NCI-H1436 (cell line): ENCODE measurements at places on chromosomes 7 and 10.

DNA sequence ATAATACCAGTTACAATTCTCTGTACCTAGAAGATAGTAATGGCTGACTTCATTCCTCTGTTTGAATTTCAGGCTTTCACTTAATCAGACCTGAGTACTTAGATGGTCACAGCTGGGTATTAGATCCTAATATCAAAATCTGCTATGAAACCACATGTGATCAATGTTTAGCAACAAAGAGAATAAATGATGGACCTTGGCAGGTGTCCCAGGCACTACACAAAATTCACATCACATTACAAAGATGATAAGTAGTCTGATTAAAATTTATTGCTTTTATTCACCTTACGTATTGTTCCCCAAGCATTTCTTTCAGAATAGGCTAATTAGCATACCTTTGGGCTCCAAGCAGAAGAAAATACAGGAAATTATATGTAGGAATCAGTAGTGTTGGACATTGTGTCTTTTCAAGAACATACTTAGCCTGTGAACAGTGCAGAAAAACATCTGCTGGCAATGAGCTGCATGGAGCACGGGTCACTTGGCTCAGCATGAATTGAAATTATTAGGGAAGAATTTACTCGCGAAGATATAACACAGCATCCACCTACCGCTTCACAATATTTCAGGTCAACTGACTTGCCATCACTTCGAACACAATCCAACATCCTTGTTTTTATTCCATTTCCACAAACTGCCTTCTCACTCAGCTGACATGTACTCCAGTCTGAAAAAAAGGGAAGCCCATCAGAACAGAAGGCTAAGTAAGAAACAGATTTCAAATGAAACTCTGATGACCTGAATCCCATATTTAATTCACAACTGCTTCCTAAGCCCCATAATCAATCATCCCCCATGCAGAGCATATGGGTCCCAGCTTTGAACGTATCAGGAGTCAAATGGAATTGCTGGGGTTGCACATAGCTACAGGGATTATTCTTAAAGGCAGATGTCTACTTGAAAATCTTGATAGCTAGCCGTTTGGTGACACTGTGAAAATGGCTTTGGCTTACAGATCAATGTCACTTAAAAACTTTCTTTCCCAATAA, 421.0 kb downstream of the THSD7A start:
- no peak for DNase-seq

DNA sequence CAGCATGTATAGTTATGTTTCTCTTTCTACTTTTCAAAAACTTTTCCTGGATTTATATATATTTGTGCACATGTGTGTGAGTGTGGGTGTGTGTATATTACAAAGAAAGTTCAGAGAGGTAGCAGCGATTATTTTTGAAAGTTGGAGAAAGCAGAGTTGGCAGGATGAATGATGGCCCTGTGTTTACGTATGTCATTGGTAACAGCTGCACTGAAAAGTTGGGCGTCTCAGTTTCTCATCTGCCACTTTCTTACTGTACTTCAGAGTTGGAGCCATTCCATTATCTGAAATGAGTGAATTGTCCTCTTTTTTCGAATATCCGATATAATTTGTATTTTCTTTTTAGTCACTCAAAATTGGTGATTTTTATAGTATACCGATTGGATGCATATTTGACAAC, 172.2 kb downstream of the CDK14 start:
- DNase-seq, result no peak

- DNase-seq, result no peak
Observed at GRCh38 chr10:351770-352334, 216.6 kb downstream of the ZMYND11 start.

- no peak for DNase-seq
Observed at GRCh38 chr10:79479283-79479909, 32.9 kb upstream of the EIF5AL1 start.

GRCh38 chr7:121075952-121076349, 87.4 kb downstream of the CPED1 start:
- no peak for DNase-seq

DNA sequence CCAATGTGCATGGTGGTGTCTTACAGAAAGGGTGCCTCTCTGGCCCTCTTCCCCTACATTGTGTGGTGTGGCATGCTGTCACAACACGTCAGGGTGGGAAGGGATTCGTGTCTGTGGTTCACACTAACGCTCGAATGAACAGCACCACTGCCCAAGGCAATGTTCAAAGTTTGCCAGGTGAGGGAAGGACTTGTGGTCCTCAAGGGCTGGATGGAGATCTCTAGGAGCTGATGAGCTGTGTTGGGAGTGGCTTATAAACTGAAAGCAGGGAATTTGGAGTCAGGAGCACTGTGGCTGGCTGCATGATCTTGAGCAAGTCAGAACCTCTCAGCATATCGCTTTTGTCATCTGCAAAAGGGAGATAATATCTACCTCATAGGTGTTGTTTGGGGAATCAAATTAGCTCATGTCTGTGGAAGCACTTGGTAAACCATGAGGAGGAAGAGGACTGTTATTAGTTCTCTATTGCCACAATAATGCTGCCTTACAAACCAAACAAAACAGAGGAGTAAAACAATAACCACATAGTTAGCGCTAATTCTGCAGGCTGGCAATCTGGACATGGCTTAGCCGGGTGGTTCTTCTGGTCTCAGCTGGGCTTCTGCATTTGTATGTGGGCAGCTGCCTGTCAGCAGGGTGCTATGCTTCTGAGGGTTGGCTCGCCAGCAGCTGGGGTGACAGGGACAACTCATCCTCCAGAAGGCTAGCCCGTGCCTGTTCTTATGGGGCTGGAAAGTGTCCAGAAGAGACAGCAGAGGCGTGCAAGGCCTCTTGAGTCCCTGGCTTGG, 22.9 kb upstream of the C10orf105 start:
- no peak for DNase-seq

DNA sequence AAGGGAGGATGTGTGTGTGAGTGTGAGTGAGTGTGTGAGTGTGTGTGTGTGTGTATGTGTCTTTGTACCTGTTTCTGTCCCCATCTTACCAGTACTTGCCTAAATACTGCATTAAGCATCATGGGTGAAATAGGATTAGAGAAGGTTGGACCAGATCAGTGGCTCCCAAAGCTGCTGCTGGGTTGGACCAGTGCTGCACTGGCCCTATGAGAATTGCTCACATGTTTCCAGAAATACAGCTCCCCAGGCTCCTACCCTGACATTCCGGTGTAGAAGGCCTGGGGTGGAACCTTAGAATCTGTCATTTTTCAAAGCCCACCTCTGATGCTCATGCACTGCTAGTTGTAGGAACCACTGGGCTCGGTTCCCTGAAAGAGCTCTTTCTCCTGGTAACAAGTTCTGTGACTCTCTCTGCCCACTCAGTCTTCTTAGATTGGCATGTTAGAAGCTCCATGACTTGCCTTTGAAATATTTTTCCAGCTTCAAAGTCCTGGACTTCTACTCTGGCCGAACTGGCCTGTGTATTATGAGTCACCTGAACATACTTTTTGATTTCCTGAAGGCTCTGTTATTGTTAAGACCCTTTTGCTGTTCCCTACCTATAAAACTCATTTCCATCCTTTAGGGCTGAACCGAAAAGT, 224.7 kb downstream of the CUX1 start:
- DNase-seq, result no peak

- DNase-seq, result peak; percentile 7
Observed at GRCh38 chr7:134669845-134670373, 23.3 kb downstream of the BPGM start.

DNA sequence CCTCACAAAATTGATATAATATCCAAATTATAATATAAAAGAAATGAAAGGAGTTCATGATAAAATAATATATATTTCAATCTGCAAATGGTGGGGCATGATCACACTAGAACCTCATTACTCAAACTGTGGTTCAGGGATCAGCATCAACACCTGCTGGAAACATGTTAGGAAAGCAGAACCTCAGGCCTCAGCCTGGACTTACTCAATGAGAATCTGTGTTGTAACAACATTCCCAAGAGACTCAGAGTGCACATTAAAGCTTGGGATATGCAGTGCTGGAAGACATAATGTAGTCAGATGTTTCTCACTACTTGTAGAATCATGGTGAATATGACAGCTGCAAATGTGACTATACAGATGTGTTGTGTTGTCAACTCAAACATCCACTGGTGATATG, 81.7 kb upstream of the ITPRID1 start:
- DNase-seq, result no peak

- no peak for DNase-seq
Observed at GRCh38 chr10:70430493-70431445, 10.7 kb downstream of the NODAL start.

GRCh38 chr10:109780997-109781396, 142.3 kb downstream of the XPNPEP1 start:
- no peak for DNase-seq

DNA sequence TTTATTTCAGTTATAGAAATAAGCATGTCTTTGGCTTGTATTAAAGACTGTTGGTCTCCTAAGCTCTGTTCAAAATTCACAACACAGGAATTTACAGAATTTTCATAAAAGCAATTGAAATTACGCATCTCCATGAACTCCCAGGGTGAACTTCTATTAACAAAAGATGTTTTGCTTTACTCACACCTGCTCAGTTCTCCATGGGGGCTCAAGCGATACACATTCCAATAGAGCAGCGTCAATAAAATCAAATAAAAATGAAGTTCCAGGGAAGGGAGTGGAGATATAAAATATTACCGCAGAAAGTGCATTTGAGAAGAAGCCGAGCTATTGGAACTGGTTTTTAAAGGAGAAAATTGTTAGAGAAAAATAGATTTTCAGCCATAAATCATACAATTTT, 41.5 kb upstream of the ZNF438 start:
- no peak for DNase-seq

GRCh38 chr10:62738916-62739315, 65.6 kb upstream of the ADO start:
- no peak for DNase-seq

- no peak for DNase-seq
Observed at GRCh38 chr7:79257959-79258358, 195.5 kb downstream of the MAGI2 start.

DNA sequence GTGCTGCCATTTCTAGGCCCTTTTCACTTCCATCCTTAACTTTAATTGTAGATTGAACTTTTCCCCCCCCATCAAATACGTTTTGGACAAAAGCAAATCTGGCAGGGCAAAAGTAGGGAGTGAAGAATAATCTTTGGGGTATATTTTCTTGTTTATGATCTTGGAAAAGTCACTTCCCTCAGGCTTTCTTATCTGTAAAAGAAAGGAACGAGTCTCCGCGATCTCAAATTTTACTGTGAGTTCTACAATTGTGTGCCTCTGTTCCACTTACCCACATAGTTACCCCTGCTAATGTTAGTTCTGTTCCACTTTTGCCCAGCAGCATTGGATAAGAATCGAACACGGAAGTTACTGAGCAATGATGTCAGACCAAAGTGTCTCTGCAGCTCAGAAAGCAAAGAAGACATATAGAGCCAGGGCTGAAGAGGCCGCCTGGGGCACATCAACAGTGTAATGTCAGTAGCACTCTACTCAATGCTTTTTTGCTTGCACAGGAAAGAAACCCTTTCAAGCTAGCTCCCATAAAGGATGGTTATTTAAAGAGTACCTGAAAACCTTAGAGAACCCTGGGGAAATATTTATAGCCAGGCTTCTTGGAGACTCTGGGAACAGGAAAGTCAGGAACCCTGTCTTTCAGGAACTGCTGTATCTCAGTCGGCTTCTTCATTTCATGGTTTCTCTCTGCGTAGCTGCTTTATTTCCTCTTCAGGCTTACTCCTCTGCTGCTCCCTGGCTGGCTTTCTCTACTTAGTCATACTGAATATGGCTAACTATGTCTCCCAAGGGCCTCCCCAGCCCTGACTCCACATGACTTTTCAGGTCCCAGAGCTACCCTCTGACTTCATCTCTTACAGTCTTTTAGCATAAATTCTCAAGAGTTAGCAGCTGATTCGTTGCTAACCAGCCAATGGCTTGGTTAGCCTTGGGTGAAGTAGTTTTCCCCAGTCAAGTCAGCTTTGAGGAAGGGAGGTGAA, 123.7 kb upstream of the FAM3C start:
- no peak for DNase-seq

- DNase-seq, result no peak
Observed at GRCh38 chr10:71631007-71631861, 88.3 kb downstream of the C10orf105 start.

DNA sequence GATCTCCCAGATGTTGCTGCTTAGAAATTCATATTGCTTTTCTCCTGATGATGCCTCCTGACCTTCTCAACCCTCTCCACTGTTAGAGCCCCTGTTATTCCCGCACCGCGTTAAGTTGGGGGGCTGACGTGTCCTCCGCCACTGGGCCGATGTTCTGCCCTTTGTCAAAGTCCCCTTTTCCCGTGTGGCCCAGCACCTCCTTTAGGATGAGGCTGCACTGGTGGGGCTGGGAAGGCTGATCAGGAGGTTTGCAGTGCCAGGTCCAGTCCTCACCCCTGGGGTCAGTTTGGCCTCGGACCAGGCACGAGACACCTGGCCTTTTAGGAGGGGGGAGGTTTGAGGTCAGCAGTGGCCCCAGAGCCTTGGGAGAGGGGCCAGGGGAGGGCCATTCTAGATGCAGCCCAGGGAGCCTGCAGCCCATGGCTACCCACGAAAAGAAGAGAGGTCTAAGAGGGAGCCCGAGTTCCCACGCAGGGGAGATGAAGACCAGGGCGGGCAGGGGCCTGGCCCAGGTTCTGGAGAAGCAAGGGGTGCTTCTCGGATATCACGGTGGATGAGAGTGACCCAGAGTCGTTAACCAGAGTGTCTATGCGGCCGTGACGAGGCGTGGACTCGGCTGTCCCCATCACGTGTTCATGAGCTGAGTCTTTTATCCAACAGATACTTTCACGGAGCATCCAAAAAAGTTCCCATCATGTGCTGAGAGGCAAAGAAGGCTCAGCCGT, 150.4 kb downstream of the DNAJB6 start:
- DNase-seq, result no peak

- DNase-seq, result no peak
Observed at GRCh38 chr10:42875798-42876341, 93.3 kb downstream of the BMS1 start.

DNA sequence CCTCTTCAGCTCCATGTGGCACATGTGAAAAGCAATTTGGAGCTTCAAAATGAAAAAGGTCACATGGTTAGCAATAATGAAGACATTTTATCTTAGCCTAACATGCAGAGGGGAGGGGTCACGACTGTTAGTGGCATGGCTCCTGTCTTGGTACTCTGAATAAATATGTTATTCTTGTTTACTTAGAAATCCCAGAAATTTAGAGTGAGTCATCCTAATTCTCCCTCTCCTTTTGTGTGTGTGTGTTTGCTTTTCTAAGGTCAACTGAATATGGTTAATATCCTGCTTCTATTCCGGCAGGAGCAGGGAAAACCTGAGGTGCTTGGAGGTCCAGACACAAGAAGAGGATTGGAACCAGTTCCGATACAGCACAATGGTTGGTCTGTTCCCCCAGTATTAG, 17.6 kb downstream of the BCCIP start:
- DNase-seq, result no peak

- DNase-seq, result no peak
Observed at GRCh38 chr7:94933256-94933990, 26.0 kb downstream of the PPP1R9A start.

DNA sequence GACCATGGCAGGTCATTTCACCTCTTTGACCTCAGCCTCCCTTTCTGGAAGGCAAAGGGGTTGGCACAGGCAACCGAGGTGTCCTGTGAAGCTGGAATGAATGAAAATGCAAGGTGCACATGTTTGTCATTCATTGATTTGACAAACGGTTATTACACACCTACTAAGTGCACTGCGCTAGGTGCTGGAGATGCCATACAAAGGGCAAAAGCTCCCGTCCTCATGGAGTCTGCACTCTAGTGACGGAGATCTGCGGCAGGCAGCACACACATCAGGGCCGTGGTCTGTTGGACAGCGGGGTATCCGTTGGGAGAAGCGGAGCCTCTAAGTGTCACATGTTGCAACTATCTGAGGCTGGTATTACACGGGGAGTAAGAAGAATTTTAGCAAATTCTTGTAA, 44.2 kb downstream of the PRF1 start:
- no peak for DNase-seq

- no peak for DNase-seq
Observed at GRCh38 chr7:17239046-17239445, 59.4 kb upstream of the AHR start.
